C1 segment of cervical spinal cord (tissue), 14 donors: ENCODE measurements at places on chromosomes 6 and 20.

- no peak for DNase-seq
Measured at GRCh38 chr6:21163110-21163837, 430.3 kb upstream of the SOX4 start.

GRCh38 chr6:44582930-44583329 is 195.4 kb downstream of the CDC5L start:
- DNase-seq = no peak

DNA sequence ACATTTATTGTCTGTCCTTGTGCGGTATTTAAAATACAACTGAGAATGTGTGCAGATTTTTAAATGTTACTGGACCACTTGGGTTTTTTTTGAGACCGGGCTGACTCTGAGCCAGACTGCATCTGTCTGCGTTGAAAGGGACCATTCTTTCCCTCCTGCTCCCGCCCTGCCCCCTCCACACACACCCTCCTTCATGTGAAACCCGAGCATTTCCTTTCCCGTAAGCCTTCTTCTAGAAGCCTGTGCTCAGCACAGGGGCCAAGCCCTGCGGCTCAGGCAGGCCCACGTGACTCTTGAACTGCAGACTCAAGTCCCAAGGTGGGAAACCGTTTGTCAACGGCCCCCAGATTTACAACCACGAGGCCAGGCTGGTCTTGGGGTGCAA is 82.7 kb upstream of the FOXC1 start:
- peak; percentile 71 for DNase-seq

GRCh38 chr6:44527181-44527580 is 139.7 kb downstream of the CDC5L start:
- DNase-seq = no peak

DNA sequence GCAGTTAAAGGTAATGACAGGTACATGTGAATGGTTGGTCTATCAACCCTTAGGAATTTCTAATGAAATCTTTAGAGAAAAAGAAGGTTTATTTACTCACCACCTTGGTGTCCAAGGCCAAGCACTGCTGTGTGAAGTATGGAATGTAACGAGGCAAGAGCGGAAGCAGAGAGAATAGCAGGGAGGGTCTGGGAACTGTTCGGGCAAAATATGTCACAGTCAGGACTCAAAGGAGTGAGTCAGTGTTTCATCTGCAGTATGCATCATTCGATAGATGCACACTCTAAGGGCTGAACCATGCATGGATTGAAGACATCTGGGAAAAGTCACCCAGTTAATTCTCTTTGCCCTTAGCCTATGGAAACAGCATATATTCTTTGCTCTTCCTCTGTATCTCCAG is 33.2 kb downstream of the ADGRF5 start:
- DNase-seq = no peak

DNA sequence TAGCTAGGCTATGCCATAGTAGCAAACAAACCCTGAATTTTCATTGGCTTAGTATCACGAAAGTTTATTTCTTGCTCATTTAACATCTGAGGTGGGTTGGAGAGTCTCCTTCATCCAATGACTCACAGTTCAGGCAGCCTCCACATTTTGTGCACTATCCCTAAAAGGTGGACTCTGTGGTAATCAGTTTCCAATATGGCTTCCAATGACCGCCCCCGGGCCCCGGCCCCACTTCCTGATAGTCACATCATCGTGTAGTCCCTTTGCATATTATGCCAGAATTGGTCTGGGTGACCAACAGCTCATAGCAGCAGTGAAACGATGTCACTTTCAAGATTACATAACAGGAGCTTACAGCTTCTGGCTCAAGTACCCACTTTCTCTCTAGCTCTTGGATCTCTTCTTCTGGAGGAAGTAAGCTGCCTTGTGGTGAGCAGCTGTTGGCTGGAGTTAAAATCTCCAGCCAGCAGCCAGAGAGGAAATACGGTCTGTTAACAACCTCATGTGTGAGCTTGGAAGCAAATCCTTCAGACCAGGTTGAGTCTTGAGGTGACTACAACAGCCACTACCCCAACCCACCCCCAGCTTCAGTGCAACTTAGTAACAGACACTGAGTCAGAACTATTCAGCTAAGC is 7.8 kb downstream of the HCRTR2 start:
- no peak for DNase-seq

DNA sequence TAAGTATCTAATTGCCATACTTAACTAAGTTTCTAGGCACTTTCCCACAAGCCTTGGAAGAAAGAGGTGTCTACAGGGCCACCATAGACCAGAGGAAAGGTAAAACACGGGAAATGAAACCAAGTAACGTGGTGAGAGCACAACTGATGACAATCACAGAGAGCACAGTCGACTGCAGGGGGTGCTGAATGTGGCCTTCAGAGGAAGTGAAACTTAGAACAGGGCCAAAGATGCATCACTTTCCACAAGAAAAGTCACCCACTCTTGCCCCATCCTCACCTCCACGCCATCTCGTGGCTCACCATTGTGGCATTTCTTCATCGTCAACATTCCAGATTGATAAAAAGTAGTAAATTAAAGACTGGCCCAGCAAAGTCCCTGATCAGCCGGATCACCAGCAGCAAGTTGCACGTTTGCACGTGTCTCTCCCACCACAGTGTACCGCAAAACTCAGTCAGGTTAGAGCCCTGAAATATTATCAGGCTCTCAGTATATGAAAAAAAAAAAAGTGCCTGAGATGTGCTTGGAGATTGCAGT is 31.4 kb downstream of the HIVEP2 start:
- no peak for DNase-seq

DNA sequence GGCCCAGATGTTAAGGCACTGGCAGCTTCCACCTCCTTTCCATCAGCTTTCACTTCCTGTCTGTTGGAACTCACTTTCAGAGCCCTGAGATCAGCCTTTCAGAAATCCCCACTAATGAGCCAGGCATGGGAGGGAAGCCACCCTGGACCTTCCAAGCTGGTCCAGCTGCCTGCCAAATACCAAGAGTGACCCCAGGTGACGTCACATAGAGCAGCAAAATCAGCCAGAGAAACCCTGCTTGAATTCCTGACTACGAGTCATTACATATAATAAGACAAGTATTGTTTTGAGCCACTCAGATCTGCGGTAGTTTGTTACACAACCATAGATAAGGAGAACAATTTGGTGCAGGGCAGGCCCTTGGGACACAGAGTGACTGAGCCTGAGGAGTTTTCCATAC is 556.0 kb upstream of the JAG1 start:
- DNase-seq = peak; percentile 33

- DNase-seq = no peak
Measured at GRCh38 chr20:50551288-50551687, 41.1 kb downstream of the PTPN1 start.

DNA sequence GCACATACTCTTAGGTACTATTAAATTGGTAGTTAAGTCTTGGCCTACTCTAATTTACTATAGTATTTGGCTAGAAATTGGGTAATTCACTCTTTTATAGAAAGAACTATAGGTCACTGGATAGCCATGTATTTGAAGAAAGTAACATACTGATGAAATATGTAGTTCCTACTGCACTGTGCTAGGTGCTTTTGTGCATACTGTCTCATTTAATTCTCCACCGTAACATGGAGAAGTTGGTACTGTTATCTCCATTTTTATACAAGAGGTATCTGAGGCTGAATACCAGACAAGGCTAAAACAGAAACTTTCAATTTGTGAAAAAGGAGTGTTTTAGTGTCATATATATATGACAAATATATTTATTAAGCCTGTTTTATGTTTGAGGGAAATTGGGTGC is 29.8 kb downstream of the AFDN start:
- DNase-seq = no peak

DNA sequence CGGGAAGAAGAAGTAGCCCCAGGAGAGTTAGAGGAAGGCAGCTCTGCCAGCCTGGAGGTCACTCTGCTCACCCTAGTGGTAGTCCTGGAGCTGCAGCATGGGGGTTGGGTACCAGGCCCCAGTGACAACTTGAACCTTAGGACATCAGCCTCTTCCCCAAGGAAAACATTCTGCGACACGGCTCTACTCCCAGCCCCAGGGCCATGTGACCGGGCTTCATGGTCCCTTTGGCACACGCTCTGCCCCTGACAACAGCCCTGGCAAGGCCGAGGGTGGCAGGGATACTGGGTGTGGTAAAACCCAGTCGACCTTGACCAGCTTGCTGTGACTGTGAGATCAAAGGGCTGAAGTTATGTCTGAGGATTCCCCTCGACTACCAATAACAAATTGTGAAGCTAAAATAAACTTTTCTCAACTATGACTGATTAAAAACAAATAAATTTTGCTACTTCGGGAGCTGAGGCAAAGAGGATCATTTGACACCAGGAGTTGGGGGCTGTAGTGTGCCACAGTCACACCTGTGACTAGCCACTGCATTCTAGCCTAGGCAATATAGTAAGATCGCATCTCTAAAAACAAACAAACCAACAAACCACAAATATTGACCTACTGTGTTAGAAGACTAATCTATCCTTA is 24.4 kb upstream of the ARID1B start:
- no peak for DNase-seq

GRCh38 chr6:120935908-120936307 is 398.4 kb downstream of the TBC1D32 start:
- no peak for DNase-seq

DNA sequence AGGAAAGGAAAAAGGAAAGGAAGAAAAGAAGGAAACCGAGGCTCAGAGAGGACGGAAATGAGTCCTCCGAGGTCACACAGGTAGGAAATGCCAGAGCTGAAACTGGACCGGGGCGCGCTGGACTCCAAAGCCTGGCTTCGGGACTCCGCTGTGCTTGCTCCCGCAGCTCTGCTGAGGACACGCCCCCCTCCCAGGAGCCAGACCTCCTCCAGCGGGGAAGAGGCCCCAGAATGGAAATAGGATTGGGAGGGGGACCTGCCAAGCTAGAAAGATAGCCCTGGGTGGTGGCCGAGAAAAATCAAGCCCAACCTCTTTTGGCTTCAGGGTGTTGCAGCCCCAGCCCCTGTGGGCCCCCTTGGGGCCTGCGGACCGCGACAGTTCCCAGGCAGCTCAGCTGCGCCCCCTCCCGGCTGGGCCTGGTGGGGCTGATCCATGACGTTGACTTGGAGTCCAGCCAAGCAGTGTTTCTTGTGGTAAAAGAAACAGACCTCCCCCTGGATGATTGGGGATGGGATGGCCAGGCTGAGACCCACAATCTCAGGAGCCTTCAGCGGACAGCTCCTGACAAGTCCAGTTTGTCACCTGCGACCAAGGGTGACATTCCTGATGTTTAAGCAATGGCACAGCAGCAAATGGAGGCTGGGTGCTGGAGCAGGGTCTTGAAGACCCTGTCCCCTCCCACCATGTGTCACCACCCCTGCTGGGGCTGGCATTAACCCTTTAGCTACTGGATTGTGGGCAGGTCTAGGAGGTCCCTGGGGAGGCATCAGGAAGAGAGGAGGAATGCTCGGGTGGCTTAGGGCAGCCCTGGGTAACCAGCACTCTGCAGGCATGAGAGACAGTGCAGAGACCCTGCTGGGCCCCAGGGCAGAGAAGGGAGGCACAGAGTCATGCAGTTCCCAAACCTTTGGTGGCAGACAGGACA is 55.4 kb downstream of the RIPOR3 start:
- DNase-seq = no peak

DNA sequence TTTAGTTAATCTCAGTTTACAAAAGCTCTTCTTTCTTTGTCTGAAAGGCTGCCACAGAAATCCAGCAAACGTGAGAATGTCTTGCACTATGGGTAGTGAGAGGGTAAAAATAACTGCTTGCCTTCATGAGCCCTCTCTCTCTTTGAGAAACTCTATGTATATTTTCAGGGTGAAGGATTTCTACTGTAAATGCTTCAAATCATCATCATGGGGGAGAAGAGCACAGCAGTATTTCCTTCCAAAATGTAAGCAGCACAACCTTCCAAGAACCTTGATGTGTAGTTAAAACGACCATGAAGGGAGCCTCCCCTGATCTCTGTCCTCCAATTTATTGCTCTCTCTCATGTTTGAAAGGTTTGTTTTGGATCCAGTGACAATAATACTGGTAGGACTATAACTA is 141.3 kb upstream of the CENPW start:
- DNase-seq = no peak

GRCh38 chr6:26377719-26378118 is 5.2 kb upstream of the BTN2A2 start:
- DNase-seq = no peak

GRCh38 chr6:93447874-93448273 is 28.5 kb upstream of the EPHA7 start:
- no peak for DNase-seq

DNA sequence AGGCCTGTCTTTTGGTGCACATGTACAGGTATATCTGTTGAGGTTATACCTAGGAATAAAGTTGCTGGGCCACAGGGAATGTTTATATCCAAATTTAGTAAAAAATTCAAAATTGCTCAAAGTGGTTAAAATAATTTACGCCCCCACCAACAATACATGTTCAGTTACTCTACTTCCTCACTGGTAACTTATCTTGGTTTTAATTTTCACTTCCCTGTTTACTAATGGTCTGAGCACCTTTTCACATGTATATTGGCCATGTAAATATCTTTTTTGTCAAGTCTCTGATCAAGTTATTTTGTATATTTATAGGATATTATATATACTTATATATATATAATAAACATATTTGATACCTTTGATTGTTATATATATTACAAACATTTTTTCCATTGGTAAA is 9.7 kb downstream of the PDE7B start:
- DNase-seq = no peak

DNA sequence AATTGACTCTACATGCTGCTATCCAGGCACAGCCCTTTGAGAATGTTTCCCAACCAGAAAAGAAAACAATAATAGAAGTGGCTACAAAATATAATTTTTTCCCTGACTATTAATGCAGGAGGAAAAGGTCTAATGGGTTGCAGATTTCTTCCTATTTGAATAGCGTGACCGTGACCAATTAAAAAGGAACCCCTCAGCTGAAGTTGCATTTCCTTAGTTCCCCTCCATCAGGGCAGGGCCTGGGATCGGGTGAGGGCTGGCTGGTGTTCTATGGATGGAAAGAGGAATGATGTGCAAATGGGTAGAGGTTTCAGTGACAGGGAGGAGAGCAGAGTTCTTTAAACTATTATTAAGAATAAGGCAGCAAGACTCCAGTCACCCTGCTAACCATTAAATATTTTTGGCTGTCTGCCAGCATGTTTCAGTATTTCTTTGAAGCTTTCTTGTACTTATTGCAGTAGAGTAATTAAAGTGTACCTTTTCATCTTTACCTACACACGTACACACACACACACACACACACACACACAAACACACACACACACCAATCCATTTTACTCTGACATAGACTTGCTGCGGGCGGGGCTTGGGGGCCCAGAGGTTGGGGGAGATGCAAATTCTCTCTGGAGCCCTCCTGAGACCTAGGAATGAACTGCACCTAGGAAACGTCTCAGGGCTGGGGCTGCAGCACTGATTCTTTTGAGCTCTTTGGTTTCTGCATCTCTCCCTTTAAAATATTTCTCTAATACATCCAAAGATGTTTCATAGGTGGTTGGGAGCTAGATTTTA is 154.8 kb upstream of the SLC35B3 start:
- no peak for DNase-seq

DNA sequence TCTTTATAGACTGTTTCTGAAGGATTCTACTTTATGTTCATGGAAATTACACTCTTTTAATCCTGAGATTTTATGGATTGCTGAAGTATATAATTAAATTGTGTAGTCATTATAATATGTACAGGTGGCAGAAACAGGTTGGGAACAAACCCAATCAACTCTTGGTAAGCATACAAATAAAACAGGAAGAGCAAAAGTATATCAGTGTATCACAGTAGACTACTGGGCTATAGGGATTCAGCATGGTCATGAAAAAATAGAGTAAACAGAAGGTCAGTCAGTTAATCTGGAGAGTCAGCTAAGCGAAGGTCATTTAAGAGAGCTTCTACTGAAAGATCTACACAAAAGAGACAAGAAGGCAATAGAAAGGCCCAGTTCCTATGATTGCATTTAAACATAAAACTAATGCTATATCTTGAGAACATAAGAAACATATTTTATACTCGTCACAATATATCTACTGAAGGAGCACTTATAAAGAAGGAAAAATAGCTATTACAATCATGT is 178.9 kb upstream of the ECI2 start:
- DNase-seq = no peak
